Posterior vena cava (tissue), 2 donors: ENCODE measurements at places on chromosomes 5 and 9. TPM values are rescaled to one million over a fixed set of nuclear protein-coding genes. Genes with fewer than 3 reads are reported as not detected.

- DNase-seq = no peak
Measured at GRCh38 chr5:127700237-127700766, 2.9 kb upstream of the CCDC192 start.

- DNase-seq = no peak
Measured at GRCh38 chr5:101942321-101942882, 353.7 kb downstream of the SLCO4C1 start.

DNA sequence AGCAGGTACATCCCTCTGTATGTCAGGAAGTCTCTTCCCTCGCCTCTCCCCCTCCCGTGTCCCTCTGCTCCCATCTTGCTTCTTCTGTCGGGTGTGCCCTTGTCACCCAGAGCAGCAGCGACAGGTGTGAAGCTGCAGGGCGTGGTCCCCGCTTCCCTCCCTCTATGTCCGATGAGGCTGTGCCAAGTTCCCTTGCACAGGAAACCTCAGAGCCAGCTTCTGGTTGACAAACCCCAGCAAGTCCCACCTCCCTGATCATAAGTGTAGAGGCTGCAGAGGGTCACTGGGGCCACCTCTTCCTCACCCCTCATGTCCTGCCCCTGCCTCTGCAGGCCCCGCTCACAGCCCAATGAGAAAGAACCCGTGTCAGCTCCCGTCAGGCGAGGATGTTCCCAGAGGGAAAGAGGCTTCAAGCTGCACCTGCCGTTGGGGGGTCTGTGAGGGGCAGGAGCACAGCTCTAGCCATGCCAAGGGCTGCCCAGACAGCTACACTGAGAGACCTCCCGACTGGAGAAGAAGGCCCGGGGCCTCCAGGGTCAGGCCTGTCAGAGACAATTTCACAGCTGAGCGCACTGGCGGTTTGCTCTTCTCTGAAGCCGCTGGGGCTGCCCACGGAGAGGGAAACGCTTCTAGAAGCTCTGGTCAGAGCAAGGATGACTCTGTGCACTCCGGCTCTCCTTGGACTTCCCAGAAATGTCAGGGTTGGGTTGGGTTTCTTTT is 73.3 kb downstream of the AK8 start:
- DNase-seq = peak; percentile 67

DNA sequence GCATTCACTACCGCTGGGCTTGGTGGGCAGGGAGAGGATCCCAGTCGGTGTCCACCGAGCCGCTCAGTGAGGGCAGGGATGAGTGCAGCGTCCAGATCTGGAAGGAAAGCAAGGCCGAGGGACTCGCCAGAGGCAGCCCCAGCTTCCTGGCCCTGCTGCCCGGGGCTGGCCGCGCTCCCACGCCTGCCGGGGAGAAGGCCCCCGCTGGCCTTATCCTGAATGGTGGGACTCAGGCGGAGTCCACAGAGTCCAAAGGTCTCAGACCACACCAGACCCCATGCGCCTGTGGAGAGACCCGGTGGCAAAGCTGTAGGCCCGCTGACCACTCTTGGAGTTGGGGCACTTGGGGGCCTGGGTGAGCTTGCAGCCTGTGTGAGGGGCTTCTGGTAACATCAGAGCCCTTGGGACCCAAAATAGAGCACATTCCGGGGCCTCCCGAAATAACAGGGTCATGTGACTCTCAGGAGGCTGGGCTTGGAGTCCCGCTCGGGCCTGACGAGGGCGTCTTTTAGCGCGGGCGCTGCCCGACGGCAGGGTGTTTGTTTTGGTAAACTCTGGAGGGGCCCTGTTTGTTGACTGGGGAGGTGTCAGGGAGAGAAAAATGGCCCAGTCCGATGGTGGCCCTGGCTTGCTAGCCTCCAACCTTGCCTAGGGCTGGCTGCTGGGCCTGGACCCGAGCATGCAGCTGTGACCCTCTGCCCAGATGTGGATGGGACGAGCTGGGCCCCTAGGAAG is 2.8 kb downstream of the RXRA start:
- DNase-seq = no peak

GRCh38 chr9:38622288-38622674 is 1.9 kb upstream of the ANKRD18A start:
- DNase-seq = peak; percentile 80

GRCh38 chr9:104984948-104985347 is 57.0 kb upstream of the ABCA1 start:
- no peak for DNase-seq

- DNase-seq = no peak
Measured at GRCh38 chr5:74763504-74763903, 3.4 kb downstream of the GFM2 start.

DNA sequence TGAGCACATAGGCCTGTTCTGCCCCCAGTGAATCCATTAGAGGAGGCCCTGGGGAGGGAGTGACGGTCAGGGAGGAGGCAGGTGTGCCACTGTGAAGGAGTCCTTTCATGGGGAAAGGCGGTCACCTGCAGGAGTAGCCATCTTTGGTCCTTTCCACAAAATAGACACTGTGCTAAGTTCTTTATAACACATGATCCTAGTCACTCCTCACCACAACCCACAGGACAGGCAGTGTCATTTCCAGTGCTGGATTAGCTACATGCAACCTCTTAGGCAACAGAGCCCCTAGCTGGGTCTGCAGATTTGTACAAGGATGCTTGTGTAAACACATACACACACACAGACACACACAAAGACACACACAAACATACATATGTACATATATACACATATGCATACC is 18.3 kb downstream of the DOCK2 start:
- DNase-seq = no peak

GRCh38 chr9:1722404-1722803 is 292.7 kb upstream of the SMARCA2 start:
- no peak for DNase-seq

DNA sequence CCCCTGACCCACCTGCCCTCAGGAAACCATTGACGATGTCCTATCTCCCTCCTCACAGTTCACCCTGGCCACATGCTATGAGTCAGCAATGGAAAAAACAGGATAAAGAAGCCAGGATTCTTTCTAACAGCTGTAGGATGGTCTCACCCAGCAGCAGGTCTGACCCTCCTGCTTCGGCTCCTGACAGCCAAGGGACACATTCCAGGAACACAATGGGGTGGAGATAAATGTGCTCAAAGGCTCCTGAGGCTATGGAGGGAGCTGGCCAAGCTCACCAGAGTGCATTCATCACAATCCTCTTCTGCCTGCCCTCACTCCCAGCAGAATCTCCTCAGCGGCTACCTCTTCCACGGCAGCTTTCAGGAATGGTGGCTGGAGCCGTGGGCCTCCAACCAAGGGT is 170.3 kb downstream of the PJA2 start:
- no peak for DNase-seq

DNA sequence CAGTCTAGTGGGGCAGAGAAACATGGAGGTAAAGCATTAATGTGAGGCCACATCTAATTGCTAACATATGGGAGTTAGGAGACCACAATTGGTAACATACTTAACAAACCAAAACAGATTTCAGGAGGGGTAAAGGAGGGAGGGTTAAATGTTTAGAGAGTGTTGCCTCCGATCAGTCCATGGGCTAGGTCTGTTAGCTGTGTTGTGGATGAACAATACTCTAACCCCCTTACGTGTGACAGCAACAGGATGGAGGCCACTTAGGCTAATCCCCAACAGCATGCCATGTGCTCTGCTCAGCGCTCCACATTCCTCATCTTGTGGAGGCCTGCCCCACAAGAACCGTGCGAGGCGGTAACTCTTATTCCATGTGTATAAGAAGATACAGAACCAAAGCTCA is 167.0 kb downstream of the CRB2 start:
- DNase-seq = no peak

DNA sequence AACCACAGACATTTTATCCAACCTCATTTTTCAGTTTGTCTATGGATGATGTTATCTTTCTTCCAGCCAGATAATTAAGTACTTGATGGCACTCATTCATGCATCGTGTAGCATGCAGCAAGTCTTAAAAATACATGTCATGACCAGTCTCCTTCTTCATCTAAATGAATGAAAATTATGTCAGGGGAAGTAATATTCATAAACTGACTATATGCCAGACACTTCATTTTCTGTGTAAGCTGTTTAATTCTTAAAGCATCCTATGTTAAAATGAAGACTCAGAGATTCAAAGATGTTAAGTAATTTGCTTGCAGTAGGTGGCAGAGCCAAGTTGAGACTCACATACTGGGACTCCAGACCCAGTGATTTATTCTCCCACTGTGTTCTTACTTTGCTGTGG is 181.7 kb upstream of the CD180 start:
- no peak for DNase-seq

DNA sequence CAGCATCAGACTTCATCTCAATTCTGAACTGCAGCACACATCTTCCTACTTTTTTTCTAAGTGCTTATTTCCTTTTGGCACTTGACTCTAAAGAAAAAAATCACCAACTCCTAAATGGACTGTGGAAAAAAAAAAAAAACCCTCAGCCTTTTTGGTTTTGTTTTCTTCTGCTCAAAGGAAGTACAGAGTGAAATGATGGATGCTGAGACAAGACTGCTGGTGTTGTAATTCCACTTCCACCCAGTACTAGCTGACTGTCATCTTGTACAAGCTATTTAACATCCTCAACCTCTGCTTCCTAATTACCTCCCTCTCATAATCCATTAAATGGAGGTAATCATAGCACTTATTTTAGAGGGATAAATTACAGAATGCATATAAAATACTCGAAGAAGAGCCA is 171.5 kb upstream of the GNA14 start:
- no peak for DNase-seq

- DNase-seq = no peak
Measured at GRCh38 chr9:1400983-1401382, 350.8 kb downstream of the DMRT2 start.

GRCh38 chr9:94498801-94499453 is 56.0 kb upstream of the PCAT7 start:
- no peak for DNase-seq

GRCh38 chr9:100064872-100065581 is 33.8 kb downstream of the ERP44 start:
- DNase-seq = no peak

The EFNA5 gene
- 4.2 TPM for total RNA-seq

The OMD gene
- 15.1 TPM for total RNA-seq
